ENCODE measurements at places on chromosomes 2 and 18. TPM values are rescaled to one million over a fixed set of nuclear protein-coding genes. Genes with fewer than 3 reads are reported as not detected.

The DLX2 gene
- not detected for total RNA-seq

The CAMKMT gene
- total RNA-seq, result 12.0 TPM

The C2orf76 gene
- total RNA-seq, result 12.1 TPM

The CFAP65 gene
- total RNA-seq, result not detected

The CABYR gene
- 6.9 TPM for total RNA-seq

The NT5C1B gene
- not detected for total RNA-seq

The POMC gene
- total RNA-seq, result 1.9 TPM

The FAM110C gene
- total RNA-seq, result 2.5 TPM

The NR4A2 gene
- total RNA-seq, result 7.8 TPM

The MAL gene
- 1.6 TPM for total RNA-seq

The SNTG2 gene
- 6.2 TPM for total RNA-seq

The L3MBTL4 gene
- 17.6 TPM for total RNA-seq

Data from posterior vena cava (tissue), 2 donors.